Epithelial cell of proximal tubule (primary cell): ENCODE measurements at places on chromosomes 7 and 10.

DNA sequence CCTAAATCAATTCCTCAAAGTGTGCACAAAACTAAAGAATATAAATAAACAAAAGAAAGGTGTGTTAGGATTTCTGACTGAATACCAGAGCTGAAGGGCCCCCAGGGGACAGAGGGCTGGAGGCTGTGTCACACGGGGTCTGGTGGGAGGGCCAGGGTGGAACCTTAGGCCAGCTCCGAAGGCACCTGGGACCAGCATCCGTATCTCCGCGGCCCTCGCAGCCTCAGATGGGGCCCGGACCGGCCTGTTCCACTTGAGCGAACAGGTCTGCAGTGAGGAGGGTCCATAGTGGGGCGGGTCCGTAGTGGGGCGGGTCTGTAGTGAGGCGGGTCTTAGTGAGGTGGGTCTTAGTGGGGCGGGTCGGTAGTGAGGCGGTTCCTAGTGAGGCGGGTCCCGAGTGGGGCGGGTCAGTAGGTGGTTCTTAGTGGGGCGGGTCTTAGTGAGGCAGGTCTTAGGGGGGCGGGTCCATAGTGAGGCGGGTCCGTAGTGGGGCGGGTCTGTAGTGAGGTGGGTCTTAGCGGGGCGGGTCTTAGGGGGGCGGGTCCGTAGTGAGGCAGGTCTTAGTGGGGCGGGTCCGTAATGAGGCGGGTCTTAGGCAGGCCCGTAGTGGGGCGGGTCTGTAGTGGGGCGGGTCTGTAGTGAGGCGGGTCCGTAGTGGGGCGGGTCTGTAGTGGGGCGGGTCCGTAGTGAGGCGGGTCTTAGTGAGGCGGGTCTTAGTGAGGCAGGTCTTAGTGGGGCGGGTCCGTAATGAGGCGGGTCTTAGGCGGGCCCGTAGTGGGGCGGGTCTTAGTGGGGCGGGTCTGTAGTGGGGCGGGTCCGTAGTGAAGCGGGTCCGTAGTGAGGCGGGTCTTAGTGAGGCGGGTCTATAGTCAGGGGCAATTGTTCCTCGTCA, 15.1 kb downstream of the GPR146 start:
- no peak for DNase-seq

DNA sequence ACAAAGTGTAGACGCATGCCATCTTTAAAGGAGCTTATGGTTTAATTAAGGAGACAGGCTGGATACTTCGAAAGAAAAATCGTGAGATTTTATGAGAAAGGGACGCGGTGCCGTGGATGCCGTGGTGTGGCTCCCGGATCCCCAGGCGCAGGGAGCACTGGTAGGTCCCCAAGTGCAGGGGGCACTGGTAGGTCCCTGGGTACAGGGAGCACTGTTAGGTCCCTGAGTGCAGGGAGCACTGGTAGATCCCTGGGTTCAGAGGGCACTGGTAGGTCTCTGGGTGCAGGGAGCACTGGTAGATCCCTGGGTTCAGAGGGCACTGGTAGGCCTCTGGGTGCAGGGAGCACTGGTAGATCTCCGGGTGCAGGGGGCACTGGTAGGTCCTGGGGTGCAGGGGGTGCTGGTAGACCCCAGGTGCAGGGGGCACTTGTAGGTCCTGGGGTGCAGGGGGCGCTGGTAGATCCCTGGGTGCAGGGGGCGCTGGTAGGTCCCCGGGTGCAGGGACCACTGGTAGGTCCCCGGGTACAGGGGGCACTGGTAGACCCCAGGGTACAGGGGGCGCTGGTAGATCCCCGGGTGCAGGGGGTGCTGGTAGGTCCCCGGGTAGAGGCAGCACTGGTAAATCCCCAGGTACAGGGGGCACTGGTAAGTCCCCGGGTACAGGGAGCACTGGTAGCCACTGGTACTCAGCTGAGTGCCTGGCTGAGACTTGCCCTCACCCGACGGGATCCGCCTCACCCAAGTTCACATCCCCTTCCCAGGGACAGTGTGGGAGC, 14.1 kb downstream of the PRKAG2 start:
- no peak for DNase-seq

- DNase-seq: peak; percentile 51
These were observed 102.9 kb upstream of the FAM20C start for GRCh38 chr7:89232-90019.

DNA sequence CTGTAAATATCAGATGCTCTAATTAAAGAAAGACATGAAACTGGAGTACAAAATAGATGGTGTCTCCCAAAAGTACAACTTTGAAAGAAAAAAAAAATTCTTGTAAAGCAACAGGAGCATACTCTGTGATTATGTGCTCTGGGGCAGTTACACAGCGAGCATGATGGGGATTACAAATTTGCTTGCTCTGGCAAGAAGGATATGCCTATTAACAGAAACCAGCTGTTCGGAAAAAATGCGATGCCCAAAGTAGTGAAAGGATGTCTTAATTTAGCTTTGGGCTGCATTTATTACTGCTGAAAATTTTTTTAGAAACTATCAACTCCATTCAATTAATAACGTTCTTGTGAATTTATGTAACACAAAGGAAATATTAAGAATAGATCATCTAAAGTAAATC, 256.9 kb upstream of the TPK1 start:
- no peak for DNase-seq

DNA sequence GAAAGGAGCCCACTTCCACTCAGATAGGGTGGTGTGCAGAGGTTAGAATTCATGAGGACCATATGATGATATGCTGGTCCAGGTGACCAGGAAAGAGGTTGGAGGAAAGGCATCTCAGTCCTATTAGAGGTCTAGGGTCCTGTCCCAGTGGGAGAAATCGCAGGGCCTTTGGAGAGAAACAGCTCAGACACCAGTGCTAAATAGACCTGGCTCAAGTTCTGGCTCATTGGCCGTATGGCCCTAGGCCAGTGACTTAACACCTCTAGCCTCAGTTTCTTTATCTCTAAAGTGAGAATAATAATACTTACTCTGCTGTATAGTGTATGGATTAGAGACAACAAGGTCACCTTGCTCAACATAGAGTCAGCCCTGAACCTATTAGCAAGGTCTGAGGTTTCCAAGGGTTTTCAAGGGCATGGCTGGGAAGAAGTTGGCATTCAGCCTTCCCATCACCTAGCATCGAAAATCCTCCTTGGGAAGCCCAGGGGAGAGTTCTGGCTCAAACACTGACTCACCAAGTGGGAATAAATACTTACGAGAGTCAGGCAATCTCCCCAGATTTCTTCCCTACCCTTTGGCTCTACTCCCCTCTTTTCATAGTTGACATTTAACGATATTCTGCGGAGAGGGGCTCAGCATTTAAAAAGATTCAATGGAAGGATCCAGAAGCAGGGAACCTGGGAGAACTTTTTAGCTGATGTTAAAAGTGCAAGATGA, 473.1 kb upstream of the PODXL start:
- DNase-seq: no peak

DNA sequence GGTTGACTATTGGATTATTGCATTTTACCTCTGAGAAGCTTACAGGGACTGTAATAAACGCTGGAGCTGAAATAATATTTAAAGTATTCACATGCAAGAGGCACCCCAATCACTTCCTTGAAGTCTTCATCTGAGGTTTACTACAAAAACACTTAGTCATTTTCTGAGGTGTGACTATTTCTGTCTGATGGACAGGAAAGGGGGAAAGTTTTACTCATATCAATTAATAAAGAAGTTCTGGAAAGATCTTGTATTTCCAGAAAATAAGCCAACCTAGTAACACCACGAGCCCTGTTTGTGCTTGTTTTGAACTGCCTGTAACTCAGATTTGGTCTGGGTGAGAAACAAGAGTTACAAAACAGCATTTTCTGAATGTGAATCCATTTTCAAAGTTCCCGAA, 63.9 kb upstream of the PRKCQ start:
- DNase-seq: no peak

GRCh38 chr10:13560597-13560996, 26.2 kb upstream of the PRPF18 start:
- peak; percentile 90 for DNase-seq

DNA sequence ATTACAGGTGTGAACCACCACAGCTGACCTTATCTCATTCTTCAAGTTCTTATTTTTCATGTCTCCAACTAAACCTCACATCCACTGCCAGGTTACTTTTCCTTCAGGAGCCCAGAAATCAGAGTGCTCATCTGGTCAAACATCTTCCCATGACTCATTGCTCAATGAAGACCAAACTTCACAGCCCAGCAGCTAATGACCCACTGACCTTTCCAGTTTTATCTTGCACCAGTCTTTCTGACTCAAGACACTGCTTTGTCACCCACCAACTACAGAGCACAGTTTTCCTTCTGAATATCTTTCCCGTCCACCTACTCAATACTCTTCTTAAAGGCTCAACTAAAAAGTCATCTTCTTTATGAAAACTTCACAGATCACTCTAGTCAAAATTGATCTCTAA, 245.1 kb downstream of the CHCHD3 start:
- peak; percentile 59 for DNase-seq

- no peak for DNase-seq
These were observed 62.4 kb downstream of the HK1 start for GRCh38 chr10:69340695-69341094.

DNA sequence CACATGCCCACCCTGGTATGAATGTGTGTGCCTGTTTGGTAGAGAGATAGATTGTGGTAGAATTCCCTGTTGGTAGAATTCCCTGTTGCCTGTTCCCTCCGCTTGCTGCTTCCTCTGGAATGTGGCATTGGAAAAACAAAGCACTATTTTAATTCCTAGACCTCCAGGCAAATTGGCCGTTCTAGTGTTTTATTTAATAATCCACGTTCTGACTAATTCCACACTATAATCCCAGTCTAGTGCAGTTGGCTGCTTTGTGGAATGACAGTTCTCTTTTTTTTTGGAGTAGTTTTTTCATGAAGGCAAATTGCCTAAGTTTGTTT, 2.0 kb downstream of the HECW1 start:
- DNase-seq: no peak

DNA sequence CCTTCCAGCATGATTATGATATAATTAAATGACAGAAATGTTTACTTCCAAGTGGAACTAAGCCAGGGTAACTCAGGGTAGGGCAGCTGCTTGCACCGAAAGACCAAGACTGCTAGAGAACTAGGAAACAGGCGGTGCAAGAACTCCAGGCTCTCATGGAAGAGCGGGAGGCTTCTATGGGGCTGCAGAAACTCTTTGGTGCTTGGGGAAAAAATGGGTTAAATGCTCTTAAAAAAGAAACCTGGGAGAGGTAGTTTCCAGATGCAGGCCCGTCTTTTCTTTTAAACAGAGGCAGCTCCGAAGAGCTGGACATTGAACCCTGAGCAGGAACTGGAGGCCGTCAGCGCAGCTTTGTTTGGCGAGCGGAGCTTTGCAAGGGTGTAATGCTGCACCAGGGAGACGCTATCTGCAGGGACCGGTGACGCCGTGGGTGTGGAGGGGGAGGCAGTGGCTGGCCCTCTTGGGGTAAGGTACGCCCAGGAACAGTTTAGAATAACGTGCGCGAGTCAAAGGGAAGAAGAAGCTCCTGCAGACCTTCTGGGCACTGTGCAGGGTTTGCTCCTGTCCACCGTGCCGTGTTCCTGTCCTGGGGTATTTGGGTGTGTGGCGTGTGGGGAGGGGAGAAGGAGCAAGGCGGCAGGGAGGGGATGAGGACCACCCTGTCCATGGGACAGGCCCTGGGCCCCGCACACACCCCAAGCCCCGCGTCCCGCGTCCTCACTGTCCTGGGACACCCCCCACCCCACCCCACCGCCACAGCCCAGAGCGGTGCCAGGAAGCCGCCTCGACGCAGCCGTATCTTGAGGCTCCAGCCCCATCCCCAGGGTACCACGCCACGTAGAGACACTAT, 59.0 kb downstream of the EGFR start:
- DNase-seq: no peak

GRCh38 chr7:132817949-132818348, 241.7 kb upstream of the PLXNA4 start:
- no peak for DNase-seq

DNA sequence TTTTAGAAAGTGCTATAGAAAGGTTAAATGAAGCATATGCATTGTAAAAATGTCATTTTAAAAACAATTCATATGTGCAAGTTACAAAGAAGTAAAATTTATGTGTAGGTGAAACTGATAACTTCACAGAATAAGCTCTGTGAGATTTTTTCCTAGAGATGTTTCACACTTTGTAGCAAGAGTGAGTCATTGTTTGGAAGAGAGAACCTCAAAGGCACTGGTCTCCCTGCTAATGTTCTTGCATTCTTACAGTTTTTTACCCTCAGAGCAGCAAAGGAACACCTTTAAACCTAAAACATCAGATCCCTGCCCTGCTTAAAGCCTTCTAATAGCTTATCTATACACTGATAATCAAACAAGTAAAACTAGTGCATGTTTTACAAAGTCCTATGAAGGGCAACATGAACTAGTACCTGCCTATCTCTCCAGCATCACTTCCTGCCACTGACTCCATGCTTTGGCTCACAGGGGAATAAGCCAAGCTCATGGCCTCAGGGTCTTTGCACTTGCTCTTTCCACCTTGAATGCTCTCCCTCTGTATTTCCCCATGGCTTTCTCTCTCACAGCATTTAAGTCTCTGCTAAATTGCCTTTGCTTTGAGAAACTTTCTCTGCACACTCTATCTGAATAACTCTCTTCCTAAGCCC, 997.0 kb downstream of the GATA3 start:
- no peak for DNase-seq

DNA sequence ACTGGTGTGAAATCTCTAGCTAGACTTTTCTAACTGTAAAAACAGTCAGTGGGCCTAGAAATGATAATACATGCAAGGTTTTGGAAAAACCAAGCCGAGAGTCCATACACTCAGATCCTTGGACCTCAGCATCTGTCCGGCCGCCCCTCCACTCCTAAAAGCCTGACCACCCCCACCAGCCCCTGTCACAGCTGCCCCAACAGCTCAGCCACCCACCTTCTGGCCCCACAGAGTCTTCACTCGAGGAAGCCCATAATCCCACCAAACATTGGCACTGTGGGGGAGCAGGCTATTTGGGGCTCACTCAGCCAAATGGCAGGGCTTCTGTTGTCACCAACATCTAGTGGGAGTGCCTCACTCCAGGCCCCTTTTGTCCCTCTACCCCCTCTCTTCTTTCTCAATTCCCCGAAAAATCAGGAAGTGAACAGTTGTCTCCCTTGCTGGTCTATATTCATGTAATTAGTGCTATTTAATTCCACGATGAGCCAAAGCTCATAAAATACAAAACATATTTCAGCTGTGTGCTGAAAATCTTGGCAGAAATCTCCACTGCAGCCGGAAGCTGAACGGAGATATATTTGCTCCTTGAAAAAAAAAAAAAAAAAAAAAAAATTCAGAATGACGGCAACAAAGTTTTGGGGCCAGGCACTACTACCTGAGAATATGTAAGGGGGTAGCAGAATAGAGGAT, 55.5 kb downstream of the PLXNA4 start:
- no peak for DNase-seq

DNA sequence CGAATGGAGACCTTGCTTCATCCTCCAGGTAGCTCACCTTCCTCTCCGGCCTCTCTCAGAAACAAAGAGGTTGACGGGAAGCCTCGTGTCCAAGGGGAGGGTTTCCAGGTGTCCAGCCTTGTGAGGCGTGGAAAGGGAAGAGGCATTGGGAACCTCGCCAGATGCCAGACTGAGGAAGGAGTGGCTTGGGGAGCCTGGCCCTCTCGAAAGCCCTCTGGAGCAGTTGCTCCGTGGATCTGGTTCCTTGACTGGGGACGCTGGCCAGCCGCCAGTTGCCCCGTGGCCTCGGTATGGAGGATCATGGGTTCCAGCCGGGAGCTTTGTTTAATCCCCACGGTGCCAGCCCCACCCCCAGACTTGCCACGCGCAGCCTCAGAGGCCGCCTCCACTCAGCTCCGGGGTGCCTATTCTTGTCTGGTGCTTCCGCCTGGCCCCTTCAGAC, 30.3 kb upstream of the SUN1 start:
- no peak for DNase-seq

GRCh38 chr10:49170632-49171325, 17.4 kb downstream of the TMEM273 start:
- DNase-seq: no peak
